Cortex of kidney (tissue), 1 donor: ENCODE measurements at places on chromosomes 12 and 14.

- no peak for DNase-seq
These were observed 16.1 kb downstream of the SLC35E3 start for GRCh38 chr12:68761901-68762630.

GRCh38 chr12:46377678-46378077 is 5.1 kb upstream of the SLC38A2 start:
- no peak for DNase-seq

DNA sequence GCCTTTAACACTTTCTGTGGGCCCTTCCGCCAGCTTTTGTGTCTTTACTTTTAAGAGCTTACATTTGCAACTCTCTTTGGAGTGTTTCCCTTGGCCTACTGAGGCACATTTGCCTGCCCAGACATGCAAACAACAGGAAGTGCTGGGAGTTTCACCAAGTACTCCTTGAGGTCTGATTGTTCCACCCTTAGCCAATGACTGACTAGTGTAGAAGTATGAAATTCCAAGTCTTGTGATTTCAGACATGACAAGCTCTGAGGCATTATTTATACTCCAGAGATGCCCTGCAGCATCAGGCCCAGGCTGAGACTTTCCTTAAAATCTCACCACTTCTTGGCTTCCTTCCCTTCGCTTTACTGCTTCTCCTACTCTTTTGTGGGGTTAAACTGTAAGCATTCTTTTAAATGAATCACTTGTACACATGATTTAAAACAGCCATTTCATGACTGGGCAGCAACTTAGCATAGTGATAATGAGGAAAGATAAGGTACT is 174.1 kb downstream of the SLC6A15 start:
- peak; percentile 7 for DNase-seq

GRCh38 chr12:105294161-105294560 is 36.3 kb upstream of the C12orf75 start:
- DNase-seq, result no peak

DNA sequence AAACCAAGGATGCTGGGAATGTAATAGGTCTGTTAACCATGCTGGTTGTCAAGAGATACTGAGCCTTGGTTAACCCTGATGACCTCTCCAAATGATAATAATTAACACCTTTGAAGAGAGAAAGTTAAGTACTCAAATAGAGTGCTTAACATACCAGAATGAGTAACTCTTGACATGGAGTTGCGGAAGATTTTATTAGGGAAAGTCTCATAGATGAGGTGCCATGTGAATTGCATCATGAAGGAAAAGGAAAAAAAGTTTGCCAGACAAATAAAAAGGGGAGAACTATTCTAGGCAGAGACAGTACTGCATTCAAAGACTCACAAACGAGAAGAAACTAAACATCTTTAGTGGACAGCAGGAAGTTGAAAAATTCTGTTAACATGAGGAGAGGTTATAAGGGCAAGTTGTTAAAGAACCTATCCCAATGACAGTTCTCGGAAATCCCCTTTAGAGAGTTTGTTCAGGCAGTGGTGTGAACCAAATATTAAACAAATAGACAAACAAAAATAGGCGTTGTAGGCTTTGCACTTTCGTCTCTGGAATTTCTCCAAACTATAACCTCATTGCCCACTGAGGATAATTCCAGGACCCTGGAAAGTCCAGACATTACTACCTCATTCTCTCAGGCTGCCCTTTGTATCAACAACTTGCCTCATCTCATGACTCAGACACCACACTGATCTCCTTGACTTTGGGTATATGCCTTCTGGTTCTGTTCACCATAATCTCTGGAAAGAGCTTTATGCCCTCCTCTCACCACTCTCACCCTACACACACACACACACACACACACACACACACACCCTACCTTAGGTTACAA is 435.0 kb downstream of the GXYLT1 start:
- DNase-seq, result no peak
